ENCODE measurements at places on chromosomes 13 and 19.

DNA sequence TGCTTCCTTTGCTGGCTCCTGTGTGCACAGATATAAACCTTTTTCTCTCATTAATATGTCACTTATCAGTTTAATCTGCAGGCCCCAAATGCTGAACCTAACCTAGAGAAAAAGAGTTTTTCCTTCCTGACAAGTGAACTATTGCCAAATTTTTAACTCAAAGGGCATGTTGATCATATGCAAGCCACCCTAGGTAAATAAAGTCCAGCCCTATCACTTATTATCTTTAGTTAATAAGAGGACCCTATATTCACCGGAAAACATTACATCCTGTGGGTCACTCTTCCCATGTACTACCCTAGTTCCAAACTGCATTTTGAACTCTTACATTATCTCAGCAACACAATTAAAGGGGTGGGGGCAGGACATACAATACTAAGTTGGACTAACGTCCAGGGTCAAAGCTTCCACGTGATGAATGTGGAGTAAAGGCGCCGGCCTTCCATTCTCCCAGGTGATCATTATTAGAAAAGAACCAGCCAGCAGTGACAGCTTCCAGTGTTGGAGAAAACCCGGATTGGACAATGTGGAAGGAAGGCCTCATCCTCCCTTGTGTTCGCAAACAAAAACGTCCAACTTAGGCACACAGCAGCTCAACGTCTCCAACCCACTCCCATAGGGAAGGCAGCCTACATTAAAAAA is 86.6 kb downstream of the STK24 start:
- no peak for DNase-seq

DNA sequence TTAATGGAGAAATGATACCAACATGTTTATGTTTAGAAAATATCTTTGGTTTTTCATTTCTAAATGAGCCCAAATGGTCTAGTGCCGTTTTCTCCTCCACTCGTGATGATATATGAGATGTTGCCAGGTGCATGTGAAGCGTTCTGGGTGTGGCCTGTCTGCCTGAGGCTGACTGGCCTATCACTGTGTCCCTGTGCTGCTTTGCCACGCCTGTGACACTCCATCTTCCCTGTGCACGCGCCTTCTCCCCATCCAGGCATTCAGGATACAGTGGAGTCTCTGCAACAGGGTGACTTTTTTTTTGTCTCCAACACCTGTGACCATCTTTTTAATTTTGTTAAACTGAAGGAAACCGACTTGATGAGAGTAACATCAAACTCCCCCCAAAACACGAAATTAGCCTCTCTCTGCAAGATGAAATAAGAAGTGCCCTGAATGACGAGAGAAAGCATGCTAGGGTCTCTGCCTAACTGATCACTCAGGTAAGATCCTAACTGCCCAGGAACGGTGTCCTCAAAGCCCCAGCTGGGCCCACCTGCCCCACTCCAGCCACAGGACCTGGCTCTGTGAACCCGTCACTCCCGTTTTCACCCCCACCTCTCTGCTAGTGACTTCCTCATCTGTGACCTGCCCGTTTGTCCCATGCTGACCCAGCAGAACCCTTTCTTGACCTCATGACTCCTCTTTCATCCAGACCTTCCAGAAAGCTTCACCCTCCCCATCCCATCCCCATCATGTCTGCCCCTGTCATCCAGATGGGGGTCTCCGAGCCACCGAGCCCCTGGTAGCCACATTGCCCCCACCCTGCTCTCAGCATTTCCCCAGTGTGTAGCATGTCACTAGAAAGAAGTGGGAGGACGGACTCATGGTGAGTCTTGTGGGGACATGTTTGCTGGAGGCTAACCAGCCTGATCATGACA is 33.2 kb upstream of the TFDP1 start:
- DNase-seq, result no peak

GRCh38 chr13:24784319-24784718 is 20.4 kb downstream of the RNF17 start:
- DNase-seq, result no peak

DNA sequence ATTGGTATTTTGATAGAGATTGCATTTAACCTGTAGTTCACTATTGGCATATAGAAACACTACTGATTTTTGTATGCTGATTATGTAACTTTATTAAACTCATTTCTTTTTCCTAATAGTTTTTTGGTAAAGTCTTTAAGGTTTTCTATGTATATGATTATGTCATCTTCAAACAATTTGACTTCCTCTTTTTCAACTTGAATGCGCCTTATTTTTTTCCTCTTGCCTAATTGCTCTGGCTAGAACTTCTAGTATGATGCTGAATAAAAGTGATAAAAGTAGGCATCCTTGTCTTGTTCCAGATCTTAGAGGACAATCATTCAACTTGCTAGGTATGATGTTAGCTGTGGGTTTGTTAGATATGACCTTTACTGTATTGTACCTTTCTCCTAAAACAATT is 1034.9 kb downstream of the PCDH9 start:
- DNase-seq, result no peak

- no peak for DNase-seq
Measured at GRCh38 chr19:3669082-3669946, 31.0 kb downstream of the PIP5K1C start.

DNA sequence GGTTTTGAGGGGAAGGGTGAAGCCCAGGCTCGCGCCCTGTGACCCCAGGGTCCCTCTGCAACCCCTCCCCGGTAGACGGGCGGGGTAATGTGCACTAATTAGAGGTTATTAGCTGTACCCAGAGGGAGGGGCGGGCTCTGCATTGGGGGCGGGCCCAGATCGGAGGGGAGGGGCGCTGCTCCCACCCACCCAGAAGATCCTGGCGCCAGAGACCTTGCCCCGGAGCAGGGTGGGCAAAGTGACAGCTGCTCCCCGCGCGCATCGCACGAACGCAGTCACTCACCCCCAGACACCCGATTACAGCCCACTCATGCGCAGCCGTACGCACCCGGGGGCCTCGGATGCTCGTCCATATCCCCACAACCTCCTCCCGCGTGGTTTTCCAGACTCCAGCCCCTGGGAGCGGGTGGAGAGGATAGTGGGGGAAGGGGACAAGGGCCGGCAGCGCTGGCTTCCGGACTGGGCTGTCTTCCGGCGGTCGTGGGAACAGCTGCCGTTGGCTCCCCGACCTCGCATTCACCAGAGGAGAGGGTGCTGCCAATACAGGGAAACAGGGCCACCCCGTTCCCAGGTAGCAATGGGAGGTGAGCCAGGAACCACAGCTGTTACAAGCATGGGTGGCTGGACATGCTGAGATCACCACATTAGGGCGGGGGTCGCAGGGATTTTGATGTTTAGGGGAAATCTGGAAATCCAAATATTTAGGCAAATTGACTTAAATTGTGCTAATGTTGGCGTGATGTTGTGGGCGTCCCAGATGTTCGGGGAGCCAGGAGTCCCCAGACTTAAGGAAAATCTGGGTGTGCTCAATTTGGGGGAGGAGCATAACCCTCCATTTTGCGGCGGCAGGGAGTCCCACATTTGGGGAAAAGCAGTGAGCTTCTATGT is 2.9 kb upstream of the HOOK2 start:
- DNase-seq, result peak; percentile 47

DNA sequence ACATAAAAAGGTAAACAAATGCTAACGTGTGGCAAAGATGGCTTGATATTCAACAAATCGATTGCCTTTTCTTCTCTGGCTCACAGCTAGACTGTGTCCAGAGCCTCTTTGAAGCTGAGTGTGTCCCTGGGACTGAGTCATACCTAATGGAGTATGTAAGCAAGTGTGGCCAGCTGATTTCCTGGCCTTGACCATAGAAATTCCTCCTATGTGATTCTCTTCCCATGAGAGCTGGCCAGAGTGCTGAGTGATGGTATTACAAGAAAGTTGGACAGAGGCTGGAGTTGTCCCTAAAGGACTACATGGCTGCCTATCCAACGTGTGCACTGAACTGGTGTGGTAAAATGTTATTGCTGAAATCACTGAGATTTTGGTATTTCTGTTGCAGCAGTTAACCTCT is 320.1 kb upstream of the SLC10A2 start:
- no peak for DNase-seq

GRCh38 chr19:14383661-14384555 is 2.7 kb downstream of the ADGRE5 start:
- peak; percentile 48 for DNase-seq

DNA sequence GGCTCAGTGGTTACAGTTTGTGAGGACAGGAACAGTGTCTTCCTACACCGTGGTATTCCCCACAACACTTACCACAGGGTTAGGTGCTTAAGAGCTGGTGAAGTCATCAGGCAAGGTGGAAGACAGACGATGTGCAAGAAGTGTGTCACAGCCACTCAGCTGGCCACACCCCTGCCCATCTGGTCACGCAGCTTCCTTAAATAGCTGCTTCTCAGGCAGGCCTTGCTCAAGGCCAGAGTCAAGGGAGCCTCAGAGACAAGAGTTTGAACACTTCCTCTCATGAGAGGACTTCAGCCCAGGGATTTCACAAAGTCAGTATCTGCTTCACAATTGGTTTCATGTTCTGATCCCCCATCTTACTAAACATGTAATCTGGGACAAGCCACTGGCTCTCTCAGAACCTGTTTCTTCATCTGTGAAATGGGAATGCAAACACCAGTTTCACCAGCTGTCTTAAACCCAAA is 80.3 kb upstream of the FRY start:
- DNase-seq, result no peak

DNA sequence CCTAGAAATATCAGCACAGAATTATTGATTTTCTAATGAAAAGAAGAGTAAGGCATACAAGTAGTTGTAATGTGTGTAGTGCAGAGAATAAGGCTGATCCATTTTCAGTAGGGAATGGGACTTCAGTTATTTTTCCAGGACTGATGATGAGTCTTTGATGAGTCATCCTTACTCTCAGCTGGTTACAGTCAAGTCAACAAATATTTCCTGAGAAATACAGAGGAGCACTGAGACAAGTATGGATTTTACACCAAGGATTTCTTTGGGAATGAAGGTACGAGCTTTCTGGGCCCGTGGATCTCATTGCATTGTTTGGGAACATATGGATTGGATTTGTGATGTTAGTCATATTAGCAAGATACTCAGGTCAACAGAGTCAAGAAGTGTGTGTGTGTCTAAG is 502.7 kb downstream of the FGF9 start:
- no peak for DNase-seq

DNA sequence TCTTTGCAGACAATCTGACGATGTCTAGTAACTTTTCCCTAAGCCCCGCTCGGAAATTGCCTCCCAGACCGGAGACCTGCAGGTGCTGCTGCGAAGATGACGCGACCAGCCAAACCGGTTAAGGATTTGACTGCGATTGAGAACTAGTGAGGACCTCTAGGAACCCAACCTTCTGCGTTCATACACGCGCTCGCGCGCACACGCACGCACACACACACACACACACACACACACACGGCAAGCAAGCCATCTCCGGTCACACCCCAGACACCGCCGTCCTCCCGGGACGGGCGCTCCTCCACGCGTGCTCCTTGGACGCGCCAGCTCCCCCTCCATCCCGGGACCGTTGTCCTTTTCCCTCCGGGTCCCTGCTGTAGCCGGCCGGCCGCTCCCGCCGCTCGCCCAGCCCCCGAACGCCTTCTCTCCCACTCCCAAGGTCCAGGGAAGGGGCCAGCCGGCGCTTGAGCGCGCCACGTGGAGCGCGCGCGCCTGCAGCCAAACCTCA is 1.2 kb downstream of the TBC1D4 start:
- DNase-seq, result no peak

- DNase-seq, result no peak
Measured at GRCh38 chr19:16561382-16561781, 10.8 kb downstream of the SLC35E1 start.

DNA sequence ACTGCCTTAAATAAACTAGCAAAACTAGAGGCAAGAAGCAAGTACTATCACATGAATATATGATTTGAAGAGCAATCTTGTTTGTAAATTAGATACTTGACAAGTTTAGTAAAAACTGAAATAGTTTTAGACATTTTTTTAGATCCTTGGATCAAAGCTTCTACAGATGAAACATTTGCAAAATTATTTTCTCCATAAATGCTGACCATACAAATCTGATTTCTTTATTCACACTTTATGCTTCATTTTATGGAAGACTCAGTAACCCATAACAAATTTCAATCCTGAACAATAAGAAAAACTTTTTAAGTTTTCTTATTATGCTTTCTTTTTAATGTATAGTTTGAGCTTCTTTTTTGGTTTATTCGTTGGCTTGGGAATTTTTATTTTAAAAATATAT is 750.2 kb upstream of the SLITRK5 start:
- DNase-seq, result no peak

DNA sequence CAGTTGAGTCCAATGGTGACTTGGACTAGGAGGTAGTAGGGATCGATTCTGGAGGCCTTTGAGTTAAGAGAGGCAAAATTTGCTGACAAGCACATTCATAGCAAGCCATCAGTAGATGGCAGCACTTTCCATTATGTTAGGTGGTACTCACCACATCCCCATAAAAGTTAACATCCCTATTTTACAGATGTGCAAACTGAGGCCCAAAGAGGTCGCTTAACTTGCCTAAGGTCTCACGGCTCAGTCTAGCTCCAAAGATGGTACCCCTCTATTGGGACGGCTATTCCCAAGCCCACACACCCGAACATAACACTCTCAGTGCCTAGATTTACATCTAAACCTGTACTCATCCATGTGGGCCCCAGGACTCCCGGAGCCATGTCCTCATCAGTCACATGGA is 21.5 kb upstream of the FOSB start:
- no peak for DNase-seq

GRCh38 chr13:113843063-113843654 is 20.7 kb downstream of the GAS6 start:
- no peak for DNase-seq

DNA sequence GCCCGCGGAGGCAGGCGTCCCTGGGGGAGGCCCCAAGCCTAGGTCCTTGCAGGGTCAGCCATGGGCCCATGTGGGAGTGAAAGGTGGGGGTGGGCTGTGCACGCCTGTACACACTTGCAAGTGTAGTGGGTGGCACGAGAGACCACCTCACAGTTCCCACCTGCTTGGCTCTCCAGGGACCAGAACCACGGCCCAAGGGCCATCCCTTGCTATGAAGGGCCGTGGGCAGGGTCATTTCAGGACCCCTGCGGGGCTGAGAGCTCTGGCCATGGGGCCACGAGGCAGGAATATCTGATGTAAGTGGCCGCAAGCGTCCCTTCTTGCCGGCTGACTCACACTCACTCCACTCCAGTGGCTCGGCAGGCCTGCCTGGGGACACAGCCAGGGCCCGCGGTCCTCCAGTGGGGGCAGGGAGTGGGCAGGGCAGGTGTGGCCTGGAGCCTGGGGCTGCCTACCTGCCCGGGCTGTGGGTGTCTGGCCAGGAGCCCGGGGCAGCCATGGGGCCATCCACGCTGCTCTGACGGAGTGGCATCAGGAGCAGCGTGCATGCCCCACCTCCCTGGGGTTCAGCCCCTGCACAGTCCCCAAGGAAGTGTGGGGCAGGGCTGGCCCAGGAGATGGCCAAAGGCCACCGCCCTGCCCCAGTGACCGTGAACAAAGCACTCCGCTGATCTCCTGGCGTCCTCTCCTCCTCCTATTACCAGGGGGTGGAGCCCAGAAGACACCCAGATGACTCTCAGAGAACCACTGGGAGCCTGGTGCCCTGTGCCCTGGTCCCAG is 8.6 kb upstream of the MKNK2 start:
- no peak for DNase-seq

GRCh38 chr13:23684647-23685046 is 114.4 kb downstream of the TNFRSF19 start:
- no peak for DNase-seq
